ENCODE measurements at places on chromosomes 2 and 18. TPM values are rescaled to one million over a fixed set of nuclear protein-coding genes. Genes with fewer than 3 reads are reported as not detected.

DNA sequence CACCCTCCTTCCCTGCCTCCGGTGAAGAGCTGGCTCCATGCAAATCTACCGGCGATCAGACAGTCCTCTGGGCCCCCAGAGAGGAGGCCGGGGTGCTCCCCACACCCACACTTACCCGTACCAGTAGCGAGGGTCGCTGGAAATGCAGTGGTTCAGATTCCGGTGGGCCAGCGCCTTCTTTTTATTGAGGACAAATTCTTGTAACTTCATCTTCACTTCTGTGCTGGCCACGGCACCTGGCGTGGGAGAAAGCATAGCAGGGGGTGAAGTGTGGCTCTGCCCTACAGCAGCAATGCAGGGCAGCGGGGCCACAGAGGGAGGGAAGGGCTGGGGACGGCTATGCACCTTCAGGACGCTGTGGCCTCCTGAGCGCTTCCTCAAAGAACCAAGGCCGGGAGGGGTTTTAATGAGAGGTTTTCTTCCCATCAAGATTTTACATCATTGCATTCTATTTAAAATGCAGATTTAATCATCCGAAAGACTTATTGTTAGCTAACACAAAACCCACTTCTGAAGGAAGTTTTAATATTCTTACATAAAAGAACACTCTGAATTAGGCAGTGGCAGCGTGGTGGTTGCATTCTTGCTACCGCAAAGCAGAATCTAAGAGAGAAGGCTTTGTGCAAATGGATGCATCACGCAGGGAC is 237.0 kb downstream of the HDAC4 start:
- no peak for DNase-seq

DNA sequence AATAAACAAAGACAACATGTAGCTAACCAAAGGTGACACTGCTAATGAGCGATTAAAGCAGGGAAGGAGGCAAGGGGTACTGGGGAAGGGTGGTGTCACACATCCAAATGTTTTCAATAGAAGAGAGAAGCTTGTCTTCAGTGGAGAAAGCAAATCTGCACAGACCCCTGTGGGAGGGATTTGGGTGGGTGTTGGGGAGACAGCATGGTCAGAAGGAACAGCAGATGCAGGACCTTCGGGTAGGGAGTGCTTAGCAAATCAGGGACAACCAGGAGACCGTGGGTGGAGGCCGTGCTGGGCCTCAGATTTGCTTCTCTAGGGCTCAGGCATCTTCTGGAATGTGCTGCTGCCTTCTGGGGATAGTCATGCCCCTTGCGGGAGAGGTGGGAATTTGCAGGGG is 185.3 kb upstream of the RAB6C start:
- DNase-seq: no peak

DNA sequence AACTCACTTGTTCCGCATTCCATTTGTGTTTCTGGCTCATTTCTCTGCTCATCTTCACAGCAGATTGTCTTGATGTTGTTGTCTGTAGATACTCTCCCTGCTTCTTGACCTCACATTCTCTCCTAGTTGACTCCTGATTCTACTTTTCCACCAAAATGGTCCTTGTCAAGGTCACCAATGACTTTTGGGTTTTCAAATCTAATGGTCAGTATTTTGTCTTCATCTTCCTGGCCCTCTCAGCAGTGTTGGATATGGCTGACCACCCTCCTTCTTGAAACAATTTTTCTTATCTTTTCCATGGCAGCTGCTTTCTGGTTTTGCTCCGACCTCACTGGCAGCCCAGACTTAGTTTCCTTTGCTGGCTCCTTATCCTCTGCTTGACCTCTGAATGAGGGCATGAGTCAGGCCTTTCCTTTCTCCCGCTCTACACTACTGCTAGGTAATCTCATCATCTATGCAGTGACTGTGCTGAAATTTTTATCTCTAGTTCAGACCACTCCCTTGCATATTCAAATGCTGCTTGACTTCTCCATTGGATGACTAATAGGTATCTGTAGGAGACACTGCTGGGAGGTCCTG is 386.6 kb upstream of the SPRED2 start:
- no peak for DNase-seq

GRCh38 chr2:142478206-142478605 is 347.4 kb upstream of the LRP1B start:
- no peak for DNase-seq

DNA sequence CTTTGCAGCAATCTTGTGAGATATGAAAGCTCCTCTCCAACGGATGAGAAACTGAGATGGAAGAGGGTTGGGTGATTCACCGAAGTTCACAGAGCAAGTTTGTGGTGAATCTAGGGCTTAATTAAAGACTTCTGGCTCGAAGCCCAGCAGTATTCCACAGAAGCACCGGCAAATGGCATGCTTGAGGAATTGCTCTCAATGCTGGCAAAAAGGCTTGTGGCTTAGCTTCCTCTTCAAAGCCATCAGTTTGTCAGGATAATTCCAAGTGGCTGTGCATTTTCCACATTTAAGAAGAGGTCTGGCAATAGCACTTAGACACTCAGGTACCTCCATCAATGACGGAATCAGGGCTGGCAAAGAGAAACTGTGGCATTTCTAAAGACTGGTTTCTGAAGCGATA is 98.7 kb upstream of the SLC66A3 start:
- no peak for DNase-seq

DNA sequence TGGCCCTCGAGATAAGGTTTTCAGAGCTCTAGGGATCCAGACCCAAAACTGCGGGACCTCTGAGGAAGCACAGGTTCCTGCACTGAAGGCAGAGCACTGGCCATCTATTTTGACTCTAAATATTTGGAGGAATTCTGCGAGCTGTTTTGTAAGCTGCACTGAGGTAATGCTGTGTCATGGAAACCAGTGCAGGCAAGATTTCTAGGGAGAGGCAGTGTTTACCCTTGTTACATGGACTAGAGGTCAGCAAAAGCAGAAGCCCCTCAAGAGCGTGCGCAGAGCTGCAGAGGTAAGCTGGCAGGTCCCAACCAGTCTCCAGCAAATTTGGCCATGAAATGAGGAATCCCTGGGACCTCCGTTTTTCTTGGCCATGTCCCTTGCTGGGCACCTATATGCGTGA is 137.3 kb downstream of the RNF152 start:
- DNase-seq: no peak

- DNase-seq: no peak
These were observed 30.6 kb upstream of the PPP1R1C start for GRCh38 chr2:181955010-181955409.

- peak; percentile 86 for DNase-seq
These were observed 39.5 kb upstream of the CYP1B1 start for GRCh38 chr2:38115216-38116032.

- no peak for DNase-seq
These were observed 6.8 kb downstream of the SMAD7 start for GRCh38 chr18:48943736-48944527.

DNA sequence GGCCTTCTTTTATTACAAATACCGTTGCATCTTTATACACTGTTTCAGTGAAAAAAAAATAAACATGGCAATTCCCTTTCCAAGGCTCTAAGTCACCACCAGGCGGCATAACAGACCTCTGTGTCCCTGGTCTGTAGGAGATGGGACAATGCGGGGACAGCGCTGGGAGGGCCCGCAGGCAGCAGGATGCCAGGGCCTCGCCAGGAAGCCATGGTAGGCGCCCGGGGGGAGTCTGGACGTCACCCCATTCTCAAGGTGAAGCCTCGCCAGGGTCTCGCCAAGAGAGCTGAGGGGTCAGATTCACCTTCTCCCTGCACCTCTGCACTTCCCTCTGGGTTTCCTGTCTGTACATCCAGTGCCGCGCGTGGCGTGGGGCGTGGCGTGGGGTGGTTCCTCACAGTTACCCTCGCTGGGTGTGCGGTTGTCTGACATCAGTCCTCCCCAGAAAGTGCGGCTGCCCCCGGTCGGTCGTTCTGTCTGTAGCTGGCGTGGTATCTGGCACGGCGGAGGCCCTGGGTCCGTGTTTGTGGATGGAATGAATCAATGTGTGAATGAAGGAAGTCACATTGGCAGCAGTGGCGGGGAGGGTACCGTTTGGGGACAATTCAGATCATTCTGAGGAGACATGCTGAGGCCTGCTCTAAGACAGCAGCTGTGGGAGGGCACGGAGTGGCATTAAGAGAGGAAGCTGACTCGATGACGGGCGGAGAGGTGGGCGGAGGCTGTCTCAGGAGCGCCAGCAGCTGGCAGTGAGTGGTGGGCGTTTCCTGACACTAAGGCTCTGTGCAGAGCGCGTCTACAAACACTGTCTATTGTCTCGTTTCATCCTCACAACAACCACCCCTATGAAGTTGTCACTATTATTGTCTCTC is 46.0 kb downstream of the LRRFIP1 start:
- DNase-seq: peak; percentile 83

DNA sequence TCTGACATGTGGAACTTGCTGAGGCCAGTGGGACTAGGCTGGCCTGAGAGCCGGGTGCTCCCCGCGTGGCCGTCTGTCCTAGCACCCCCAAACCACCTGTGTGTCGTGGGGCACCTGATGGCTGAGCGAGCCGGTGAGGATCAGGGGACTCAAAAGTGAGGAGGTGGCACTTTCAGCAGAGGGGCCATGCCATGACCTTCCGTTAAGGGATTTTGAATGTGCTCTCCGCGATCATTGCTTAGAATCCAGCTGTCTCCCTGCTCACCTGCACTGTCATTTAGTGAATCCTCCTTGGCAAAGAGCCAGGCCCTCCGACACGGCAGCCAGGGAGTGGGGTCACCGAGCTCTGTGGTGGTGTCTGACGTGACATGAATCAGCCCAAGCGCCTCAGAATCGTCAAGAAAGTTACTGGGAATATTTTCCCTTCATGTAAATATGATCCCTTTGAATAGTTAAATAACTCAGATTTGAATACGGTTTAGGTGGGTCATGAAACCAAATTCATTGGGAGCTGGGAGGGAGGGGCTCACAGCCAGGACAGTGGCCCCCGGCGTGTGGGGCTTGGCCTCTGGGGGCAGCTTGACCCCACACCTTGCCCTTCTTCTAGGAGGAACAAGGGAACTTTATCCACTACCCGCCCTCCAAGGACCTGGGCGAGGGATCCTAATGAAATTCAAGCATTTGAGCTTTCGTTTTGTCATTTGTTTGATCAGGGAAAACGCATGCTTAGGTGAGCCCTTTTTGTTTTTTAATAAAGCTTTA is 9.5 kb downstream of the NFATC1 start:
- DNase-seq: peak; percentile 33

- no peak for DNase-seq
These were observed 1.1 kb downstream of the SH3RF3 start for GRCh38 chr2:109129921-109130722.

- DNase-seq: no peak
These were observed 187.2 kb downstream of the TXNL1 start for GRCh38 chr18:56451188-56451587.

- no peak for DNase-seq
These were observed 466.6 kb upstream of the TNP1 start for GRCh38 chr2:217326238-217327022.

- DNase-seq: no peak
These were observed 133.6 kb upstream of the APCDD1 start for GRCh38 chr18:10320791-10321190.

DNA sequence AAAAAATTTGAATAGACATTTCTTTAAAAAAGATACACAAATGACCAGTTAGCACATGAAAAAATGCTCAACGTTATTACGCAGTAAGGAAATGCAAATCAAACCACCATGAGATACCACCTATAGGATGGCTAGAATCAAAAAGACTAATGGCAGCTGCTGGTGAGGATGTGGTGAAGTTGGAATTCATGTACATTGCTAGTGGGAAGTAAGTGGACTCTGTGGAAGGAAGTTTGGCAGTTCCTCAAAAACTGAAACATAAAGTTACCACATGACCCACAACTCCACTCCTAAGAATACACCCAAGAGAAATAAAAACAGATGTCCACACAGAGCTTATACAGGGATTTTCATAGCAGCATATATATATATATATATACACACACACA is 51.2 kb downstream of the MBP start:
- DNase-seq: no peak

DNA sequence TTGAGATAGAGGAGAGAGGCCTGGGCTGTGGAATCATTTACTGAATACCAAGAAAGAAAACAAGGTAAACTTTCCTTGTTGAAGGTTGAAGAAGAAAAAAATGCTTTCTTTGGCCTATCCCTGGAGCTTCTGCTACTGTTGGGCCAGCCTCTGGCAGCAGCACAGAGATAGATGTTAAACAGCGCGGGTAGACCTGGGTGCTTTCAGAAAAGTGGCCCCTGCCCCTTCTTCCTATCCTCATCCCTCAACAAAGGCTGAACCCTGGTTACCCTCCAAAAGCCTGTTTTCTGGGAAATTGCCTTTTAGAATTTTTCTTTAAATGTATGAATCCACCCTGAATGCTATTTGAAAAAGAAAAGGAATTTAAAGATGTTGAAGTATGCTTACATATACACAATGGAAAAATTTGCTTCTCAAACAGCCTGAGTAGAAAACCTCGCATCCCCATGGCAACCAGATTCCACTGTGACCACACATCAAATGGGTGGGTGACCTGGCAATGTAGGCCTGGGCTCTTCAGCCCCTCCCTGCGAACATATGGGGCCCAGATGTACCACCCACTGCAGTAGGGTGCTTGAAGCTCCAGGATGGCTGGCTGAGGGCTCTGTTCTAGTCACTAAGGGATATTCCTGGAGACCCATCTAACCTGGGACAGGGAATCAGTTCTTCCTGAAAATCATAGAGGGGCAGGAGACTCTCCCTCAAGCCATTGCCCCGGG is 23.4 kb upstream of the CHRNA1 start:
- DNase-seq: no peak

DNA sequence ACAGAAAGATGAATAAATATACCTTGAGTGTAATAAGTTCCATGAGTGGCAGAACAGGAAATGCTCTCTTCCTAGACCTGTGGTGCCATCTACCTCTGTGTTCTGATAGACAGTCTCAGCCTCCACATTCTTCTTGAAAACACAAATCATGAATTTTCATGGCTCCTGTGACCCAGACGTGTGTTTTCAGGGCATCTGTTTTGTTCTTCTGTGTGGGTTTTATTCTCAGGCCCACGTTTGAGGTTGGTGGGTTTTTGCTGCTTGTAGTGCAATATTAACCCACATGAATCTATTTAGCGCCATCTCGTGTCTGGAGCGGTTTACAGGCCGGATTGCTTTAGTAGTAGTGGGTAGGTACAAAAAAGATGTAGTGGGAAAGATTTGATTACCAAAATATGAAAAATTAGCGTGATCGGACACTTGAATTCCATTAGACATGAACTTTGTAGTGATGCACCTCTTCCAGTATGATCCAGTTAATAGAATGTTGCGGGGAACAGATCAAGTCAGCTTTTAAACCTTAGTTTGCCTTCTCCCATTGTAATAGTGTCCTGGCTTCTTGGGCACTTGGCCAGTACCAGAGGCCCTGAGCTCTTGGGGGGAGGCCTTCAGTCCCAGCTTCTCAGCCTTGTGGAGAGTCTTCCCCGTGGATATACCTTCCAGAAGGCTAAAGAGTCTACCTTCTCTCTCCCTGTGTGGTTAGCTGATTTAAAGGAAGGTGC is 256.5 kb downstream of the TPGS2 start:
- no peak for DNase-seq

DNA sequence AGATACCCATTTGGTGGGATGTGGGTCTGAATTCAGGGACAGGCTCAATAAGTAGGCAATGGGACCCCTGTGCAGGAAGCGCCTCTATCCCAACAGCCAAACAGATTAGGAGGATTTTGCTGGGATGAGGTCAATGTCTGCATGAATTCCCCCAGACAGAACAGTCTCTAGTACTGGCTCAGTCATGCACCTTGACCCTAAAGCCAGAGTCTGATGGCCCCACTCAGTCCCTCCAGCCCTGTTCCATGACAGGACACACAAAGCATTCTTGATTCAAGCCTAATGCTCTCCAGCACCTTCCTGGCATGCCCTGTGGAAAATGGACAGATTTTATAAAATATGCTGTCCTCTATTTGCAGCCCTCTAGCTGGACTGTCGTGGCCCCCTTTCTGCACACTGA is 49.8 kb upstream of the RAB6D start:
- no peak for DNase-seq

Gene MAB21L4
- total RNA-seq: not detected

Gene ALPI
- not detected for total RNA-seq

Gene BCL11A
- 31.6 TPM for total RNA-seq

Gene REEP1
- 21.5 TPM for total RNA-seq

Gene ORC4
- total RNA-seq: 49.8 TPM
